ENCODE measurements at places on chromosomes 16 and 17.

DNA sequence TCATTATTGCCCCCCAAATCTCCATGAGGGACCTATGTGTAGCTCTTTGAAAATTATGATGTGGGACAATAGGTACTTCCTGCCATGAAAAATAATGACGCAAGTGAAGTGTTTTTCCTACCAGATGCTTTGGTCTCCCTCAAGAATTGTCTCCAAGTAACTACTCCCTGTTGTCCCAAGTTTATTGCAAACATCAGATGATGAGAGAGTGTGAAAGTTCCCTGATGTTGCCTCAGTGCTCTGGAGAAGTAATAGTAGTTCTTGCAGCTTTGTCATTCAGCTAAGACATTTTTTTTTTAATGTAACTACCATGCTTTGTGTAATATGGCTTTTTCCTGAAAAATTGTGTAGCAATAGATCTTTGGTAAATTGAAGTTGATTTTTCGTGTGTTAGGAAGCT, 20.1 kb downstream of the LPCAT2 start:
- DNase-seq, result no peak

GRCh38 chr16:69926241-69926640, 24.9 kb upstream of the CLEC18A start:
- DNase-seq, result no peak

- DNase-seq, result no peak
Measured at GRCh38 chr17:74351552-74352210, 10.0 kb downstream of the BTBD17 start.

GRCh38 chr16:23837553-23838308, 1.9 kb downstream of the PRKCB start:
- DNase-seq, result no peak

GRCh38 chr16:65394281-65394680, 272.4 kb upstream of the CDH11 start:
- no peak for DNase-seq

DNA sequence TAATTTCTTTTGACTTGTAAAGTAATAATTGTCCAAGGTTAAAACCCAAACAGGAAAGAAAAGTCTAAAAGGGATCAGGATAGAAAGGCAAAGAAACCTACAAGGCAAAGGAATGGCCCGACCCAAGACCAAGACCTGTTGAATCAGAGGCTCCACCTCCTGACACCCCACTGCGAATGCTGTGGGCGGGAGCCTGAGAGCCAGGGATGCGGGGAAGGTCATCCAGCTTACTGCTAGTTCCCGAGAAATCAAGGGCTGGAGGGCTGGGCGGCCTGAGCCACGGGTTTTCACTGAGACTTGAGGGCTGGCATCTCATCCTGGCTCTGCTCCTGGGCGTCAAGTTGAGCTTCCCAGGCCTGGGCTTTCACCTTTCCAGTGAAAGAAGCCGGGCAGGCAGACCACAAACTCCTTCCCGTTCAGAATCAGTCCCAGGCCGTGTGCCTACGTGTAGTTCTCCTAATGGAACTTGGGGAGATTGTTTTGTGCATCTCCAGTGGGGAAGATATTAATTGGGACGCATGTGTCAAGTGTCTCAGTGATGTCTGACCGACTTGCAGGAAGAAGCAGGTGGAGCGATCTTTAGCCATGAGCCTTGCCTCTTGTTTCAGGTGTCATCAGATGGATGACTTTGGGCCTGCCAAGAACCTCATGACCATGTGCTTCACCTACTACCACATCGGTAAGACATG, 36.9 kb downstream of the CIBAR2 start:
- no peak for DNase-seq

DNA sequence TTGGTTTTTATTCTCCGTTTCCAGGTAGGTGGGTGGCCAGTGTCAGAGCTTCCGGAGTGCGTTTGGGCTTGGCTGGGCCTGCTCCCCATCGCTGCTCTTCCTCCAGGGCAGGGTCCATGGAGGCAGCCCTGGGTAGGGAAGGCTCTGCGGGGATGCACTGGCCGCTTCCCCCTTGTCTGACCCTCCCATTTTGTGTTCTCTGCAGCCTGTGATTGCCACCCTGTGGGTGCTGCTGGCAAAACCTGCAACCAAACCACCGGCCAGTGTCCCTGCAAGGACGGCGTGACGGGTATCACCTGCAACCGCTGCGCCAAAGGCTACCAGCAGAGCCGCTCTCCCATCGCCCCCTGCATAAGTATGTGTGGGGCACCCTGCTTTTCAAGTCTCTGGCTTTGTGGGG, 158.3 kb downstream of the NTN1 start:
- DNase-seq, result no peak

GRCh38 chr17:66364508-66364907, 62.1 kb downstream of the PRKCA start:
- no peak for DNase-seq

GRCh38 chr17:39576187-39576586, 31.5 kb downstream of the NEUROD2 start:
- DNase-seq, result peak; percentile 6

DNA sequence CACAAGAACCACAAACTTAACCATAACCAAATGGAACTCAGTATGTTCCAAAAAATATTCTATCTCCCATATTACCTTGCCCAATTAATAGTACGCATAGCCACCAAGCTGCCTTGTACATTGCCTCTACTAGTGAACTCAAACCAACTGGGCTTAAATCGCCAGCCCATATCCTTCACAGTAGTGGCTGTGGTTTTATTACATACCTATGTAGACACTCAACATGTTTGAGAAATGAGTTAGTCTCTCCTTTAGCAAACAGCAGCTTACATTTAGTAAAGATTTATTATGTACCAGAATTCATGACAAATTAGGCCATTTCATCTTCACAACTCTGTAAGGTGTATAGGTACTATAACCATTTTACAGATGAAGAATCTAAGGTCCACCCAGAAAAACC, 41.4 kb downstream of the GRB2 start:
- DNase-seq, result peak; percentile 58

DNA sequence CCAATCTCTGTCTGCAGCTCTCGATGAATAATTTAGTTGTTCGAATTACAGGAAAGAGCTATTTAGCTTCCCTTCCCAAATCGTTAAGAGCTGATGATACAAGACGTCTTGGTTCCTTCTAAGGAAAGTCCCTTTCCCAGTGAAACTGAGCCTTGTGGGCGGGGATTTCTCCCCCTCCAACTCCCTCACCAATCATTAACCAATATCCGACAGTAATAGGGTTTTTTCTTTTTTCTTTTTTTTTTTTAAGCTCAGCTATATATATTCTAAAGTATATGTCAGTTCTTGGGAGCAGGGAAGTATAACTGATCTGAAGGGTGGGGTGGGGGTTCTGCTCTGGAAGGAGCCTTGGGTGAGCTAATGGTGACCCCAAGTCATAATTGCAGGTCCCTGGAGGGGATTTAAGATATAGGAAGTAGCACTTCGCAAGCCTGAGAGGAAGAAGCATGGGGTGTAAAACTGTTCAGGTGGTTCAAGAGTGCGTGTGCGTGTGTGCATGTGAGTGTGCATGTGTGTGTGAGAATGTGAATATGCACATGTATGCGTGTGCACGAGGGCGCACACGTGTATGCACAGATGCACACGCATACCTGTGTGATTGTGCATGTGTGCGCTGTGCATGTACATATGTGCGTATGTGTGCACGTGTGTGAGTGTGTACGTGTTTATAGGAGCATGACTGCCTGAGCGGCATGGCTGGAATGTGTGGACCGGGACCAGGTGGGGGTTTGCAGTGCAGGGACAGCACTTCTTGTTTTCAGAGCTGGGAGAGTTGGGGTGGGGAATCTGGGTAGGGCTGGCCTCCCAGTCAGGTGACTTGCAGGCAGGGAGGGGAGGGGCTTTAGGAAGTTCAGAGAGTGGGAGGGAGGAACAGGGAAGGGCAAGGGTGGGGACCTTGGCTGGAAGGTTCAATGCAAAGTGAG, 42.7 kb downstream of the SOCS3 start:
- peak; percentile 54 for DNase-seq

DNA sequence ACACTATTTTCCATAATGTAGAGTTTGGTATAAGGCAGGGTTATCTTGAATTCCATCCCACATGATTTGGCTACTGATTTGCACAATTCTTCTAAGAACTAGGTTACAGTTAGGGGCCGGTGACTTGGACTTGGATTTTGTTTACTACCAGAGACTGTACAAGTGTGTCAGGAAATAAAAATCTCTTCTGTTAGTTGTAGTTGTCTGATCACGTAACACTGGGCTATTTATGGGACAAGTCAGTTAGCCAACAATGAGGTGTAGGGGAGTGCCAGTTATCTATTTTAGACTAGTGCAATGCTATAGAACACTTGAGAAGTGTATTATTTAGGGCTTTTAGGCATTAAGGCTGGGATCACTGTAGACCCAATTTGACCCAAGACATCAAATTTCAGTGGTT, 39.7 kb upstream of the GHDC start:
- no peak for DNase-seq

DNA sequence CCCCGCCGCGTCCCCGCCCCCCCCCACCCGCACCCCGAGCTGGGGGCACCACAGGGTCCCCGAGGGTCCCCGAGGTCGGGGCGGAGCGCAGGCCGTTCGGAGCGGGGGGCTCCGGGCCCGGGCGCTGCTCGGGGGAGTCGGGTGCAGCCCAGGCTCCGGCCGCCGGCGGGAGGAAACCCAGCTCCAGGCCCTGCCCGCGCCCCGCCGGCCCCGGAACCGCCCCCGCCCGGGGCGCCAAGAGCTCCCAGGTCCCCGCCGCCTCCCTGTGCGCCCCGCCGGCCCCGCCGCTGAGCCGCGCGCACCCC, 33.2 kb upstream of the RPH3AL start:
- no peak for DNase-seq

DNA sequence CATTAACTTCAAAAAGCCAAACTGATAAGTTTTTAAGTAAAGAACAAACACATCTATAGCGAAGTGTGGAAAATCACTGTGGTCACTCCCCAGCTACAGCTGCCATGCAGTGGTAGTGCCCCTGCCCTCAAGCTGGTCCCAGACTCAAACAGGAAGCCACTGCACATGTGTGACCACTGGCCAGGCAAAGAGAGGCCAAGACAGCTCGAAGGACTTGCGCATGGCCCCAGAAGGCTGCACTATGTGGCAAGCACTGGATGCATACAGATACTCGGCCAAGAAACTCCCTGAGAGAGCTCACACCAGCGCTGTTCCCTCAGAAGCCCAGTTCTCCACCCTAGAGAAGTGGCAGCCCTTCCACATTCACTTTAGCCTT, 82.4 kb downstream of the ANKRD11 start:
- DNase-seq, result peak; percentile 68

- DNase-seq, result peak; percentile 4
Measured at GRCh38 chr16:72715267-72715666, 332.7 kb downstream of the ZFHX3 start.

All from fibroblast of gingiva (primary cell).